ENCODE measurements at places on chromosomes 16 and 17.

GRCh38 chr17:2267354-2267753 is 36.2 kb downstream of the SMG6 start:
- DNase-seq: no peak

- DNase-seq: no peak
Measured at GRCh38 chr16:89098767-89099430, 5.2 kb downstream of the ACSF3 start.

DNA sequence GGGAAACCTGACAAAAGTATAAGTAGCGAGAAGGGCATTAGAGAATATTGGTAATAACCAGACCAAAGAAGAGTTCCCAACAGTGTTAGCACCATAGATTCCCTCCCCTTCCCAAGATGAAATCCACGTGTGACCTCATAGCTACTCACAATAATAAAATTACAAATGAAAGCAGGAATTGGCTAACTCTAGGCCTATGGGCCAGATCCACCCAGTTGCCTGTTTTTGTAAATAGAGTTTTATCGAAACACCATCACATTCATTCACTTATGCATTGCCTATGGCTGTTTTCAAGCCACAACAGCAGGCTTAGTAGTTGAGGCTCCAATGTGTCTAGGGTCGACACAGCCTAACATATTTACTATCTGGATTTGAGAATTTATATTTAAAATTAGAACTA is 7.8 kb downstream of the CPHXL start:
- DNase-seq: no peak

DNA sequence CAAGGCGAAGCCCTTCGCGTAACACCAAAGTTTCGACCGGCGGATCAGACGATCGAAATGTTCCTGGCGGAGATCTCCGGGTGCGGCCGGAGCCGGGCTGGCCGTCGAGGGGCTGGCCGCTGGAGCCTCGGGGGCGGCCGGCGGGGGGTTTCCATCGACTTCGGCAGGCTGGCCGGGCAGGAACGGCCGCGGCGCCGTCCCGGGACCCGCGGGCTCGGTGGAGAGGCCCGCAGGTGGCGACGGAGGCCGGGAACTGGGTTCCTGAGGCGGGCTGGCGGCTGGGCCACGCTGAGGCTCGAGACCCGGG is 1.1 kb downstream of the EPOP start:
- no peak for DNase-seq

GRCh38 chr16:2174396-2175131 is 19.0 kb downstream of the TRAF7 start:
- DNase-seq: no peak

GRCh38 chr17:76179496-76180467 is 38.7 kb upstream of the FOXJ1 start:
- DNase-seq: no peak

DNA sequence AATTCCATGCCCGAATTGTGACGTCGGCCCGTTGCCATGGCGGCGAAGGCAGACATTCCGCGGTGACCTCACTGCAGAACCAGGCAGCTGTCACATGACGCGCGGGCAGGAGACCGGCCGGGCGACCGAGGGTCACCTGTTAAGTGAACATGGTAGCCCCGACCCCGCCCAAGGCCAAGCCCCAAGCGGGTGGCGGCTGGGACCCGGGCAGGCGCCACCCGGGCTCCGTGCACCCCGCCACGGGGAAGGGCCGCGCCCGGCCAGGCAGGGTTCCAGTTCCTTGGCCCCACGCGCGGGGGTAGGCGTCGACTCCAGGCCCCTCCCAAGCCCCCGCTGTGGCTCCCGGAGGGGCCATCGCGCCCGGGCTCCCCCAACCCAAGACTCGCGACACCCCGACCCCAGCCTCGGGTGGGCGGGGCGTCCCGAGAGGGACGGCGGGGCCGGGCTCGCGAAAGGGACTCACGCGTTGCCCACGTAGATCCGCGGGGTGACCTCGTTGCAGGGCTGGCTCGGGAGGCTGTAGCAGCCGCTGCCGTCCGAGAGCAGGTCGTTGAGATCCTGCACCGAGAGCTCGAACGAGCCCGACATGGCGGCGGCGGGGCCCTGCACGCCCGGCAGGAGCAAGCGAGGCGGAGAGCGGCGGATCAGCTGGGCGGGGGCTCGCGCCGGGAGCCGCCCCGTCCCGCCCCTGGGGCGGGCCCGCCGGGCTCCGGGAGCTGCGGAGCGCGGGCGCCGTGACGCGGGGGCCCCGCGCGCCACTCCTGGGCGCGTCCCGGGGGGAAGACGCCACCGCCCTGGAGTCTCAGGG is at the start of gene DUSP3:
Gene DUSP3, minus strand, starts transcription at position 641 of the 808 bp plus-strand sequence. Its CDS starts 53 bp downstream, at position 588.
- peak; percentile 55 for DNase-seq

- peak; percentile 51 for DNase-seq
Measured at GRCh38 chr17:81684442-81684911, 666 bp downstream of the HGS start.

GRCh38 chr16:30895627-30896260 is 670 bp upstream of the CTF1 start:
- DNase-seq: no peak
